ENCODE measurements at places on chromosomes 1 and 21. TPM values are rescaled to one million over a fixed set of nuclear protein-coding genes. Genes with fewer than 3 reads are reported as not detected.

CTNNBIP1 gene
- total RNA-seq, result 77.6 TPM

DNA sequence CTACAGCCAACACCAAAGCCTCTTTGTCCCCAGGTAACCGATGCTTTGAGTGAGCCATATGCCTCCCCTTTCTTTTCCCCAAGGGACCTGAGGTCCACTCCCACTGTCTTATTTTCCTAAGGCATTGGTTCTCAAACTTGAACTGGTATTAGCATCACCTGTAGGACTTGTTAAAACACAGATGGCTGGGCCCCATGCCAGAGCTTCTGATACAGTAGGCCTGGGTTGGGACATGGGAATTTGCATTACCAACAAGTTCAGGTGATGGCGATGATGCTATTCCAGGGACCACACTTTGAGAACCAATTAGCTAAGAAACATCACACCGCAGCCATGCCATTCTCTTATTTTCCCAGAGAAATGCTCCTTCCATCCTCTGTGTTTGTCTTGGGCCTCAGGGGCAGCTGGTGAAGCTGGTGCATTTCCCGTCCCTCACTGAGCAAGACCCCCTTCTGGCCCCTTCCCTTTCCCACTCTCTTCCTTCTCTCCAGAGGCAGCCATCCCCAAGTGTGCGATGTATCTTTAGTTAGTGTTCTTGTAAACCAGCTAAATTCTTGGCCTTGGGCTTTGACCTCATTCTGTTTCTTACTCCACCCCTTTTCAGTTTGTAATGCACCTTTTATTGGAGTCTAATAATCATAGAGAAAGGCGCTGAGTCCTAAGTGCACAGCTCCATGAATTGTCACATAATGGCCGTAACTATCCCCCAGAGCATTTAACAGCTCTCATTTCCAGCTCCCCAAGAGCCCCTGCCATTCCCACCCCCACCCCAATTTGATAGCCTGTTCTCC lies 14.2 kb upstream of the TTC22 start:
- DNase-seq, result no peak

GRCh38 chr1:61247881-61248752 lies 165.8 kb downstream of the NFIA start:
- DNase-seq, result no peak

DNA sequence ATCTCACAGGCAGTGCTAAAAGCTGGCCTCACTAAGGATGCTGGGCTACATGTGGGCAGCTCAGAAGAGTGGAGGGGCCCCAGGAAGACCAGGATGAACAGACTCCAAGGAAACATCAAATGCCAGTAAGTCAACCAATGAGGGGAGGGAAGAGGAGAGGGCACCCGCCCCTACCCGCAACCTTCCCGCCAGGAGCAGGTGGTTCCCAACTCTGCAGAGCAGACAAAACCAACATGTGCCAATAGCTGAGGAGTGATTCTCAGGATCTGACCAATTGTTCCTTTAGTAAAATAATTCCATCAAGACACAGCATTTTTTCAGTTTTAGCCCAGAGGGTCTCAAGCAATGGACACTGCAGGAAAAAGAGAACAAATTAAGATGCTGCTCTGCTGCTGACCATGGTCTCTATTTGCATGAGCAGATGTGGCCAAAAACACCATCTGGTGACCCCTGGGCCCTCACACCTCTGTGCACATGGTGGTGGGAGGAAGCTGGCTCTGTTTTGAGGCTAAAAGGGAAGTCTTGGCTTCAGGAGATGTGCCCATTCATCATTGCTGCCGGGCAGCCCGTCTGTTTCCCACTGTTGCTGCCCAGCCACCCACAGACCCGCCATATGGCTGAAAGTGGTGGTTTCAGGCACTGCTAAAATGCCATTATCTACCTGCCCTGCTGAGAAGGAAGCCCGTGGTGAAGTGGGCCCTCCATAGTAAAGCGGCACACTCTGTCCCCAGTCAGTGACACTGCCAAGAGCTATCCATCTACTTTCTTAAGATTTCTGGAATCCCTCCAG lies 231.8 kb downstream of the KCNH1 start:
- no peak for DNase-seq

GRCh38 chr1:164569866-164570265 lies 10.9 kb downstream of the PBX1 start:
- DNase-seq, result no peak

MATN1 gene
- total RNA-seq, result not detected

DNA sequence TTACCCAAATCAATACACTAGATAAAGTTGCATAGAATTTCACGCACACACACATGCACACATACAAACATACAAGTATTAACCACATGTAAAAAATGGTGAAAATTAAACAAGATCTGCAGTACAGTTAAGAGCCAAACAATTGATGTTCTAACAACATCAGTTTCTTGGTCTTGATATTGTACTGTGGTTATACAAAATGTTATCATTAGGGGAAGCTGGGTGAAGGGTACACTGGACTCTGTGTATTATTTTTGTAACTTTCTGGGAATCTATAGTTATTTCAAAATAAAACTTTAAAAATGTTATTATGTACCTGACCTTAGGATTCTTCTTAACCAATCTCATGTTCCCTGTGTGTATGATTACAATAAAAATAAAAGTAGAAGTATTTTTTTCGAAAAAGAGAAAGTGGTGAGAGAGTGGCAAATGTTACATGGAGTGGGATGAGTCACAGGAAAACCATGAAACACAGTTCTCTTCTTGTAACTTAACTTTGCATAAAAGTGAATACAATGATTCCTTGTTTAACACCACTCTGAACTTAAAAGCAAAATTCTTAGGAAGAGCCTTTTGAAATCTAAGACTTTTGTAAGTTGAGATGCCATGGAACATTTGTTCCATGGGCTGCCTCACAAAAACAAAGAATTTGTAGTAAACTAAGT lies 101.6 kb upstream of the RUNX1 start:
- peak; percentile 82 for DNase-seq

All from renal cortical epithelial cell (primary cell).